Fibroblast of skin of right quadriceps (primary cell): ENCODE measurements at places on chromosomes 2 and 18.

- no peak for DNase-seq
Measured at GRCh38 chr2:67313536-67313935, 83.6 kb upstream of the ETAA1 start.

DNA sequence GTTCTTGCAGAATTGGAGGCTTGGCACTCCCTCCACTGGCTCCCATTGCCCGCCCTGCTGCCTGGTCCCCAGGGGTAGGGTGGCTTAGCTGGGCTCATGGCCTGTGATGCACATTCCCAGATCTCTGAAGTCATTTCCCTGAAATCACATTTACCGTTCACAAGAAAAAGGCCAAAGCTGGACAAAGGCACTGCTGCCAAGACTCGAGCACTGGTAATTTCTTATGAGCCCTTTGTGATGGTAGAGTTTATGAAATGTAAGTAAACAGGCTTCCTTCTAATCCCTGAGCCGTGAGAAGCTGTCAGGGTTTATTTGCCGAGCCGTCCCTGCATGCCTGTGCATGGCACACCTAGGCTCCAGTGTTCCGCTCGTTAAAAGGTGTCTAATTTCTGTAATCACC is 247.2 kb upstream of the EPAS1 start:
- DNase-seq: no peak

GRCh38 chr18:70423988-70424387 is 135.1 kb downstream of the SOCS6 start:
- peak; percentile 57 for DNase-seq

DNA sequence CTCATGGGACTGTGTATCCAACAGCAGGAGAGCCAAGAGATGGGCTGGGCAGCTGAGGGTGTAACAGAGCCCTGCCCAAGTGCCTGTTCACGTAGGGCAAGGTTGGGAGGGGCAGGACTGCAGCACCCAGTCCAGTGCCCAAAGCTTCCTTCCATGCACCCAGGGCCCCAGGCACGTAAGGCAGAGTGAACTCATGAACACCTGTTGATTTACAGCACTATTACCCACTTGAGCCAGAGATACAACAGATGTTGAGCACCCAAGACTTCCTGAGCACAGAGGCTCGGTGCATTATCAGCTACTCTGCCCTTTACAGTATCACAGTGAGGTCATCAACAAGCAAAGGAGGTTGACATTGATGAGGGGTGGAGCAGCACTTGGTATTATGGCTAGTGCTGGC is 50.2 kb upstream of the FHL2 start:
- no peak for DNase-seq

GRCh38 chr18:26190506-26190905 is 35.7 kb upstream of the TAF4B start:
- DNase-seq: no peak

DNA sequence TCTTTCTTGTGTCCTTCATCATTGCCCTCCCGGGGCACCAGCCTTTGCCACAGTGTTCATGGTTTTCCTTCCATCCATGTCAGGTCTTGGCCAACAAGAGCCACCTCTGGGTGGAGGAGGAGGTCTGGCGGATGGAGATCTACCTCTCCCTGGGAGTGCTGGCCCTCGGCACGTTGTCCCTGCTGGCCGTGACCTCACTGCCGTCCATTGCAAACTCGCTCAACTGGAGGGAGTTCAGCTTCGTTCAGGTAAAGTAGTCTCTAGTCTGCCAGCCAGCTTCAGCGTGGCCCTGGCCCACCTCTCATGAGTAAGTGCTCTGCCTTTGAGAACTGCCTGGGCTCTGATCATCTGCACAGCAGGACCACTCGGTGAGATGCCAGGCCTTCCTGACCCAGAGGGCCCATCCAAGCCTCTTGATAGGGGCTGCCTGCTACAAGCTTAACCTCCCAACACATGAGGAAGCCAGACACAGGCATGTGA is 31.0 kb downstream of the STEAP3 start:
- no peak for DNase-seq

GRCh38 chr18:55314615-55315237 is 273.3 kb downstream of the TCF4 start:
- DNase-seq: no peak

- DNase-seq: no peak
Measured at GRCh38 chr18:36185901-36186460, 1.3 kb upstream of the MOCOS start.

- DNase-seq: no peak
Measured at GRCh38 chr2:110854355-110855081, 122.1 kb downstream of the ACOXL start.

- peak; percentile 20 for DNase-seq
Measured at GRCh38 chr2:197033222-197033621, 106.7 kb upstream of the PGAP1 start.

- no peak for DNase-seq
Measured at GRCh38 chr2:136305517-136306192, 187.7 kb upstream of the CXCR4 start.

DNA sequence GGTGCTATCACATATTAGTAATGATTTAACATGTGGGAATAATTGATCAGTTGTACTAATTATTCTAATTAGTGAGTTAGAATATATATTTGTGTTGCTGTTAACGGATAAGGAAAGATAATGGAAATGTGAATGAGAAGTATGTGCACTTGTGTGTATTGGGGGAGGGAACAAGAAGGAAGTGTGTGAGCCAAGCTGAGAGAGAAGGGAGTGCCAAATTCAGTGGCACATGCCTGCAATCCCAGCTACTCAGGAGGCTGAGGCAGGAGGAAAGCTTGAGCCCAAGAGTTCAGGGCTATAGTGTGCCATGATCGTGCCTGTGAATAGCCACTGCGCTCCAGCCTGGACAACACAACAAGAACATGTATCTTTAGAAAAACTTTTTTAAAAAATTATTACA is 9.3 kb downstream of the BARD1 start:
- DNase-seq: no peak

- peak; percentile 20 for DNase-seq
Measured at GRCh38 chr2:10266133-10266620, 36.5 kb upstream of the HPCAL1 start.

DNA sequence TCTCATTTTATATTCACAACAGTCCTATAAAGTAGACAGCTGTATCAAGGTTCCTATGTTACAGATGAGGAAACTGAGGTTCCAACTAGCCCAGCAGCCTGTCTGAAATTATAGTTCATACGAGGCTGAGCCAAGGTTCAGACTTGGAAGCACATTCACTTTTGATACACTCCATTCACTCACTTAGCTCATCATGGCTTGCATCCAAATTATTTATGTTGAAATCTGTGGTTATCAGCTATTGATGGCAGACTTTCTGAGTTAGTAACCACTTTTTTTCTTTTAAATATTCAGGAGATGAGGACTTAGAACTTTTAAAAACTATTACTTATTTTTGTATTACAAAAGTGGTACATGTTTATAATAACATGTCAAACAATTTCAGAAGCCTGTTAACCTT is 188.2 kb downstream of the MTX2 start:
- peak; percentile 59 for DNase-seq

GRCh38 chr2:9021563-9022211 is 18.2 kb upstream of the MBOAT2 start:
- peak; percentile 15 for DNase-seq

GRCh38 chr2:152400607-152401214 is 65.7 kb downstream of the FMNL2 start:
- no peak for DNase-seq

DNA sequence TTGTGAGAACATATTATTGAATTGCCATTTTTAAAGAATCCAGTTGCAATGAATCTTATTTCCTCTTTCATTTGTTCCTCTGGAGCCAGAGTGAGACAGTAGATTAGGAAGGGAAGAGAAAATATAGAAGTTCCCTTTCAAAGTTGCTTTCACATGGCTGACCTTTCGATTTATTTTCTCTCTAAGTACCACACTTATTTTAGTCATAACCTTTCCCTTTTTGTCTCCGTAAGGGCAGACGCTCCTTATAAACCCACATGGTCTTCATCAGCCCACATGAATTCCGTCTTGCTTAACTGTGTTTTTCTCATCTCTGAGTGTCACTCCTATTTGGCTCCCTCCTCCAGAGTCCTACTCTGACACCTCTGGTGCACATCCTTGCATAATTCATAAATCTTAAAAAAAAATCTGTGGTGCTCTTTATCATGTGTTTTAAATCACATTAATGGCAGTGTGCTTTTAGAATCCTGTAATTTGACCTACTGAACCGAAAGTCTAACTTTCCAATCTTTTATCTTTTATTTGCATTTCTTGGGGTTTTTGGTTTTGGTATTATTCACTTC is 38.5 kb upstream of the ZNF396 start:
- peak; percentile 32 for DNase-seq

DNA sequence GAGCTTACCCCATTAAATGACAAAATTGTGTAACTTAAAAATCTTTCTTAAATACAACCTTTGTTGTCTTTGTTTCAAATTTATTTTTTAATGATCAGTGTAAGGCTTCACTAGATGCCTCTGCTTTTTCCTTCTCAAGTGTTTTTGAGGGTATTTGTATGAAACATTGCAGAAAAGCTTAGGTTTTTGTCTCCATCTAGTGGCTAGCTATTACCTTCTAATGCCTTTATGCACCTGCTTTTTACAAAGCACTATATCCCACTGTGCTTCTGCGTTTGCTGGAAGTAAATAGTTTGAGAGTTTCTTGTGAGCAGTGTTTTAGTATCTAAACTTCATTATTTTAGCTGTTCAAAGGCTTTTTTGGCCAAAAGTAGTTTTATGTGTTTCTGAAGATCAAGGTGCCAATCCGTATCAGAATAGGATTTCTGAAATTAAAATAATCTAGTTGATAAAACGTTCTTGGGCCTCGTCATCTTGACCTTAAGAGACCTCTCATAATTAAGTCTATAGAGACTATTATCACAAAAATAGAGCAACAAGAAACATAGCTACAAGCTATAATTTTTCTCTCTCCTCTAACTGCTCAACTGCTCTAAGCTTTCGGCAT is 47.0 kb downstream of the IWS1 start:
- peak; percentile 58 for DNase-seq

DNA sequence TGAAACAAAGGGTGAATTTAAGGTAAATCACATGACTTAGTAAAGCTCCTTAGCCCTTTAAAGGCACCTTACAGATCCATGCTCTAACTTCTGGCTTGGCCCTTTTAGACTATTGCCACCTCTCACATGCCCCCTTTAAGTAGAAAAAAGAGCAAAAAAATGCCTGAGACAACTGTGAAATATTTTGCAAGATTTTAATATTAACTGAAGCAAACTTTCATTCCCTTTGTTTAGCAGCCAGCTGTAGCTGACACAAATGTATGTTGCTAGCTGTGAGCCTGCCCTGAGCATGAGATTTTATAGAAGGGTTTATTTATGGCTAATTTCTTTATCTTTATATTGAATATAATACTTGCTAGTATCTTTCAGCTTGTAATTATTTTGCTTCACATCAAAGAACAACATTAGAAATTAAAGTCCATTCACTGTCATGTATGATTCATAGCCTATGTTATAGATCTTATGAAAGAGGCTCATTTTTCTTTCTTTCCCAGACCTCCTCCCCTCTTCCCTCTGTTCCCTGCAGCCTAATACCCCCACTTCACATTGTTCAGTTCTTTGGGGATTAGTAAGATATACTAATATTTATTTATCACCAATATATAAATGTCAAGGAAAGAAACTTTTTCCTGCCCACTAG is 637.2 kb upstream of the ZEB2 start:
- DNase-seq: peak; percentile 1
